ENCODE measurements at places on chromosomes 3 and 15. TPM values are rescaled to one million over a fixed set of nuclear protein-coding genes. Genes with fewer than 3 reads are reported as not detected.

Gene MST1R
- total RNA-seq, result 1.1 TPM

- H3K4me3 ChIP-seq, result no peak overlapping the region
- peaks cover 25% of the 10 kb centered on the region for H3K27me3 ChIP-seq
- no peak for DNase-seq
- no peaks in the 10 kb centered on the region for H3K4me1 ChIP-seq
- no peak overlapping the region for H3K27ac ChIP-seq
Observed at GRCh38 chr15:81146006-81146405, 11.9 kb downstream of the CFAP161 start.

GRCh38 chr15:43552986-43553385, 35.6 kb downstream of the MAP1A start:
- no peak for DNase-seq
- H3K27ac ChIP-seq, result no peak overlapping the region
- H3K36me3 ChIP-seq, result no peaks in the 10 kb centered on the region
- no peaks in the 10 kb centered on the region for H3K27me3 ChIP-seq
- H3K4me3 ChIP-seq, result no peak overlapping the region
- H3K4me1 ChIP-seq, result no peaks in the 10 kb centered on the region

DNA sequence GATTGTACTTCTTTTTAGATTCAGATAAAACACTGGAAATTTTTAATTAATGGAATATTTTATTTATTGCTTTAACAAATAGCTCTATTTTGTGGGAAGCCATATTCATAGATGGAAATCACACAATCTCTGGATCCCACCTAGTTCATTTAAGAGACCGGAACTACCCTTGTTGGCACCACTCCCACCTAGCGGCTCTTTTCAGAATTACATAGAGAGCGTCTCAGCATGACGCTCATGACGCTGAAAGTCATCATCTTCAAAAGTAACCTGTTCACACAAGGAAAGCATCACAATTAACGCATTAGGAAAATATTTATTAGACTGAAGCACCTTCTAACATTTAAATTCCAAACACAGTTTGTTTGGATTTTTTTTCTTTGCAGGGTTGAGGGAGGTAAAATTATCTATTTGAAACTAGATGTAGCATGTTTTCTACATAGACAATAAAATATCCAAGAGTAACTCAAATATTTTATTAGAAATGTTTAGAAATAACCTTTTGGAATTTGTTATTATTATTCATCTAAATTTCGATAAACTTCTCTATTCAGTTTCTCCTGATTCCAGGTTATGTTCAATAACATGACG, 214.9 kb upstream of the ARRDC4 start:
- H3K36me3 ChIP-seq, result no peaks in the 10 kb centered on the region
- H3K4me1 ChIP-seq, result no peaks in the 10 kb centered on the region
- DNase-seq, result no peak
- H3K27me3 ChIP-seq, result peaks cover 3% of the 10 kb centered on the region

- H3K4me3 ChIP-seq, result no peak overlapping the region
- DNase-seq, result no peak
- no peaks in the 10 kb centered on the region for H3K36me3 ChIP-seq
Observed at GRCh38 chr3:123018683-123019082, 8.9 kb downstream of the SEMA5B start.

DNA sequence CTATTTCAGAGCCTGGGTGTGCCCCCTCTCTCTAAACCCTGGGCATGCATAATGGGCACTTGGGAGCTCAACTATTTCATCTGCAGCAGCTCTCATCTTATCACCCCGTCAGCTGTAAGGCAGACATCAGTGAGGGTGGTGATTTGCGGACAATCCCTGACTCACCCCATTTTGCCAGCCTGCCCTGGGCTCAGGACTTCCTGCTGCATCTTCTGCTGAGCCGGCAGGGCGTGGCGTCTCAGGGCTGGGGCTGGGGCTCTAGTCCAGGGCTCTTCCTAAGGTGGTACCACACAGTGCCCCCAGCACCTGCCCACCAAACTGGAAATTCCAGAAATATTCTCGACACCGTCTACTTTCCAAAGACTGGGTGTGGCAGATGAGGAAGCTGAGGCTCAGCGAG, 925 bp upstream of the PSTPIP1 start:
- H3K27me3 ChIP-seq, result no peaks in the 10 kb centered on the region
- H3K36me3 ChIP-seq, result no peaks in the 10 kb centered on the region
- no peak overlapping the region for H3K27ac ChIP-seq
- DNase-seq, result no peak

DNA sequence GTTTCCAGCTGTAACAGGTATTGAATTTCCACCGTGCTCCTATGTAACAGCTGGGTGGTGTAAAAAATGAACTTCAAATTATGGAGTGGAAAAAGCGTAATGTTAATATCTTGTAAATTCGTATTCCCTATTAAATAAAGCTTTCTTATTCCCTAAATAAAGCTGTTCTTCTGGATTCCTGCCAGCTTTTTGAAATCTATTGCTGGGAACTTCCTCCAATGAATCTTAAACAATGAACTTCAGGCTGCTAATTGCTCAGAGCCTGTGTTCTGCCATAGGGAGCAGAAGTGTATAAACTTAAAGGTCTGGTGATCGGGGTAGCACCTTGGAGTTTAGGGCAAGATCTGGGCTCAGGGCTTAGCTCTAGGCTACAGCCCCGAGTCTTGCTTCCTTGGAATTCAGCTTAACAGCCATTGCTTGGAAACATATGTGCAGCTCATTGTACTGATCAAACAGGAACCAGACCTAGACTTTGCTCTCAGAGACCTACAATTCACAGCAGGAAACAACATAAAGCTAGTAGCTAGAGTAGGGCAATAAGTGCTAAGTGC, 1.4 kb downstream of the ARL14 start:
- no peak overlapping the region for H3K27ac ChIP-seq
- H3K36me3 ChIP-seq, result no peaks in the 10 kb centered on the region
- H3K4me3 ChIP-seq, result no peak overlapping the region
- DNase-seq, result no peak
- H3K4me1 ChIP-seq, result peaks cover 22% of the 10 kb centered on the region
- no peaks in the 10 kb centered on the region for H3K27me3 ChIP-seq

DNA sequence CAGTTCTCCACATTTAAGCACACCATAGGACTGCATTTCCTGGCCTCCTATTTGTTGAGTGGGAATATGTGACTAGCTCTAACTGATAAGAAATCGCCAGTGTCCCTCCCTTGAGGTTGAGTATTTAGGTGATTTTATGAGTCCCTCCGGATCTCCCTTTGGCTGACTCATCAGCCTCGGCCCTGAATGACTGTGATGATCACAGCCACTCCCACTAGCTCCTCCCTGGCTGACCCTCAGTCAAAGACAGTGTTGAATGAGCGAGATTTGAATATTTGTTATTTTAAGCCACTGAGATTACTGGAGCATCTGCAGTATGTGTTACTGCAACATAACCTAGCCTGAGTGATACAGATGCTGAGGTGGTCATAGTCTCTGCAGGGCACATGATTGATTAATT, 515.3 kb downstream of the EPHB1 start:
- H3K27ac ChIP-seq, result no peak overlapping the region
- H3K4me3 ChIP-seq, result no peak overlapping the region
- no peaks in the 10 kb centered on the region for H3K4me1 ChIP-seq

GRCh38 chr3:195425849-195426248, 17.0 kb downstream of the ACAP2 start:
- no peaks in the 10 kb centered on the region for H3K27me3 ChIP-seq
- DNase-seq, result no peak
- H3K36me3 ChIP-seq, result peaks cover 1% of the 10 kb centered on the region

Measured in osteocyte (in vitro differentiated cells).